HFFc6 (cell line): ENCODE measurements at places on chromosomes 2 and 18. TPM values are rescaled to one million over a fixed set of nuclear protein-coding genes. Genes with fewer than 3 reads are reported as not detected.

DNA sequence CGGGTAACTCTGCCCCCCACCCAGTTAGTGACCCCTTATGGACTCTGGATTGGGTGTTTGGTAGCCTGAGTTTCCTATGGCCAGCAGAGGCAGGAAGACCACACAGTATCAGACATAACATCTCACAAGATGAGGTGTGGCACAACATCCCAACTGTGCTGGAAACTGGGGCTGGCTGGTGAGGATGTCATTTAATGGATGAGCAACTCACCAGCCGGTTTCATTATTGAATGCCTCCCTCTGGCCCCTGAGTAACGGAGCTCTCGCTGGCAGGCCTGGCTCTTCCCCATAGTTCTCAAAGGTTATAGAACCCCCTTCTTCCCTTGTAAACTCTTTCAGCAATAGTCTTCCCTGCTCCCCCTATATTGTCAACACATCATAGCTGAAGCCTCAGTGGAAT is 195.0 kb downstream of the BCL11A start:
- no peak for DNase-seq

DNA sequence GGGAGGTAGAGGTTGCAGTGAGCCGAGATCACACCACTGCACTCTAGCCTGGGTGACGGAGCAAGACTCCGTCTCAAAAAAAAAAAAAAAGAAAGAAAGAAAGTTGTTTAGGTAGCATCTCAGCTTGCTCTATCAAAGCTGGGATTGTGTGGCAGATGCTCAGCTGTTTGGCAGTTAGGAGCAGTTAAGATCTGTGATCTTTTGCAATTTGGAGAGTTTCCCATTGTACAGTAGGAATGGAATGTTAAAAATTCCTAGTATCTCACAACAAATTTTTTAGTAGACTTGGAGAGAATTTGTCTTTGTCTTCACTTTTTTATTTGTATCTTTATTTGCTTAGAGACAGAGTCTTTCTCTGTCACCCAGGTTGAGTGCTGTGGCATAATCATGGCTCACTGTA is 122.9 kb upstream of the UNC80 start:
- DNase-seq = peak; percentile 74

- no peak for DNase-seq
Observed at GRCh38 chr2:71743995-71744675, 290.8 kb downstream of the DYSF start.

GRCh38 chr18:49456794-49457193 is 3.7 kb downstream of the DYM start:
- DNase-seq = no peak

DNA sequence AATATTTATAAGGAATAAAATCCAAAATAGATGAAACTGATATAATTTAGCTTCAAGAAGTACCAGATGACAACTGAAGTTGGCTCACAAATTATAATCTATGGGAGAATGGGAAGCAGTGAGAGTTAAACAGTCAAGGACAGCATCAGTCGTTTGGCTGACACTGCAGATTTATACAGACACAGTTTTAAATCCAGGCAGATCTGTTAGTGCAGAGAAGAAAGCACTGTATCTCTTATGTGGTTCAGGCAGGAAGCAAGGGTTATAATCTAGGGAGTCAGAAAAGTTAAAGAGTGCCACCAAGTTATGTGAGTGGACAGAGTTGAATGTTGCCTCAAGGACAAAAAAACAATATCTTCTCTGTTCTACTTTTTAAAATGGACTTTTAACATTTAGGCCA is 880.2 kb downstream of the TSN start:
- no peak for DNase-seq

- no peak for DNase-seq
Observed at GRCh38 chr2:154697418-154698252, 860 bp upstream of the KCNJ3 start.

GRCh38 chr2:190794377-190794776 is 86.2 kb upstream of the GLS start:
- DNase-seq = no peak

DNA sequence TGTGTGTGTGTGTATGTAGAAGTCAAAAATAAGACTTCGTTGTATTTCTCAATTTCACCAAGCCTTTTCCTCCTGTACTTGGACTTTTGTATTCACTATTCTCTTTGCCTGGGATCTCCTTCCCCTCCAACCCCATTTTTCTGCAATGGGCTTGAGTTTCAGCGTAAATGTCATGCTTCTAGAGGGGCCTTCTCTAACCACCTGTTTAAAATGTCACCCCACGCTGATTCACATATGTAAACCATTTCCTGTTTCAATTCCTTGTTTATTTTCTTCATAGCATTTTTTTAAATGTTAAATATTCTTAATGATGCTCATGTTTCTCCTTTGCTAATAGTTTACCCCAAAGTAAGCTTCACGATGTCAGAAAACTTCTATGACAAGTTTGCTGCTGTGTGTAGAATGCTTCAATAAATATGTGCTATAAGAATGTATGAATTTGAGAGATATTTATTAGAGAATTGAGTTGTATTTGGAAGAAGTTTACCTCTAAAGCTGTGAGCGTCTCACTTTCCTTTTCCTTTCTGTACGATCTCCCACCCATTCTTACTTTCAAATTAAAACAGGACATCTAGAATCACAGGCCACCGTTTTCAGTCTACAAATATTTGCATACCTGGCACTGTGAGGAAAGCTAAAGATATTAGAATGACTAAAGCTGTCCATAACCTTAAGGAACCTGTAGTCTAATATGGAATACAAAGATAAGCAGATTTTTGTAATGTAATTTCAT is 762.4 kb downstream of the LRRTM4 start:
- no peak for DNase-seq

DNA sequence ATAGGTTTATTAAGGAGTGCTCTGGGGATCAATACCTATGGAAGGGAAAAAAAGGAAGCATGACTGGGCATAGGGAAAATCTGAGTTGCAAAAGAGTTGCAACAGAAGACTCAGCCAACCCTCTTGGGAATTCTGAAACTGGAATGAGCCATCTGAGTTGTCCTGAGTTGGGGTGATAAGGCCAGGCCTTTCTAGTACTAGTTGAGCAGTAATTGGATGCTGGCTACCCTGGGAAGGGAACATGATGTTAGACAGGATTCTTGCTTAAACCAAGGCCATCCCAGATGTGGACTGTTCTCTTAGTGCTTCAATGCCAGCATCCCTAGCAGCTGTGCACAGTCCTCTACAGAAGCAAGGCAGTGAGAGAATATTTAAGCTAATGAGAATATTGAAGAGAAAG is 348.8 kb upstream of the GULP1 start:
- DNase-seq = no peak

GRCh38 chr18:74766251-74766650 is 168.6 kb downstream of the ZNF407 start:
- no peak for DNase-seq

GRCh38 chr2:40357667-40358066 is 94.2 kb downstream of the SLC8A1 start:
- peak; percentile 22 for DNase-seq

- DNase-seq = no peak
Observed at GRCh38 chr2:72145658-72146329, 1.9 kb downstream of the CYP26B1 start.

GRCh38 chr2:99607454-99607853 is 117.6 kb upstream of the REV1 start:
- DNase-seq = no peak

GRCh38 chr2:23120161-23120560 is 264.8 kb upstream of the KLHL29 start:
- DNase-seq = no peak

GRCh38 chr2:20485612-20486388 is 38.9 kb downstream of the RHOB start:
- DNase-seq = no peak

DNA sequence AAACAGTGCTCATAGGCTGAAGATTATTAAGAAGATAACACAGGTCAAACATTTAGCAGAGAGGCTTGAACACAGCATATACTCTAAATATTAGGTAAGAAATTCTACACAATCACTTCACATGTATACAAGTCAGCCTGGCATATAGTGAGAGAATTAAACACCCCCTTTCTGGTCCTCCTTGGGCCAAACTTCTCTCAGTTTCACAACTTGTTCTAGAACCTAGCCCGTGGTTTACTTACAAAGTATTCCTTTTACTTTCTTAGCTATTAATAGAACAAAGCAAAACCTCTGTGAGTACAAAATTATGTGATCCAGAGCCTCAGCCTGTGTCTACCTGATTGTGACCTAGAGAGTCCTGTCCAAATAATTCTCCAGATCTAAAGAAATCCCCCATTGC is 562.8 kb downstream of the TNS1 start:
- no peak for DNase-seq

- DNase-seq = no peak
Observed at GRCh38 chr2:70683455-70683854, 84.5 kb downstream of the ADD2 start.

- no peak for DNase-seq
Observed at GRCh38 chr2:39541011-39541930, 104.2 kb upstream of the MAP4K3 start.

DNA sequence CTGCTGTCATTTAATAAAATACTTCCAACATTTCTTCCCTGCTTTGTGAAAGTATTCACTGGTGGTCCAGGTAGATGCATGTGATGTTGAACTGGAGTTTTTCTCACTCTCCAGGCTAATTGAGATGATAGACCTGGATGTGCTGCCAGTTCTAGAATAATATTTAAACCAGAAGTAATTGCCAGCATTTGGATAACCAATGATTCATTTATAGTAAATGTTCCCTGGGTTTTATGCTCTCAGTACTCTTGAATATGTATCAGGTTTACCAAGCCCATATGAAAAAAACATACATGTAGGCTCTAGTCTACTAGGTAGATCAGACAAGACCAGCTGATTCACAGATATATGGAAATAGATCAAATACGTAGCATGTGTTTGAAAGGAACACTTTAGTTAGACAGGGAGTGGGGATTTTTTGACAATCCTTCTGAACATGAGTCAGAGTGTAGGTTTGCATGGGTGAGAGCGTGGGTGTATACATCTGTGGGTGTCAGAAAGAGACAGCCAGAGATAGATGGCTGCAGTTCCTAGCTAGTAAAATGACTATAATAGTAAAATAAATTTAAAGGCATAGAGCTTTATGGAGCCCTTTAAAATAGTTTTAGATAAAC is 115.1 kb downstream of the NAB1 start:
- peak; percentile 8 for DNase-seq

DNA sequence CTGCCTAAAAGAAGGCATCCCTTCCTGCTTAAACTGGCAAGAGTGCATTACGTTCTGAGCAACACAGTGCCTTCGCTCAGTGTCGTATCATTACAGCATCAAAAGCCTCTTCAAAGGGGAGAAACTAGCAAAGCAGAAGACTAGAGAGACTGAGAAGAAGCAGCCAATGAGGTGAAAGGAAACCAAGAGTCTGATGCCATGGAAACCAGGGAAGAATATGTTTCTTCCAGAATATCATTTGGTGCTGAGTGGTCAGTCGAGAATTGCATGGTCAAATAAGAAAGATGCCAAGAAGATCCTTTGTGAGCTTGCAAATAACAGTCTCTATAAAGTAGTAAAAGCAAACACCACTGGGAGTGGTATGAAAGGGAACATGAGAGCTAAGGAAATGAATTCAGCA is 312.1 kb upstream of the CHST9 start:
- no peak for DNase-seq

GRCh38 chr2:54394392-54394791 is 61.7 kb upstream of the SPTBN1 start:
- DNase-seq = no peak

DNA sequence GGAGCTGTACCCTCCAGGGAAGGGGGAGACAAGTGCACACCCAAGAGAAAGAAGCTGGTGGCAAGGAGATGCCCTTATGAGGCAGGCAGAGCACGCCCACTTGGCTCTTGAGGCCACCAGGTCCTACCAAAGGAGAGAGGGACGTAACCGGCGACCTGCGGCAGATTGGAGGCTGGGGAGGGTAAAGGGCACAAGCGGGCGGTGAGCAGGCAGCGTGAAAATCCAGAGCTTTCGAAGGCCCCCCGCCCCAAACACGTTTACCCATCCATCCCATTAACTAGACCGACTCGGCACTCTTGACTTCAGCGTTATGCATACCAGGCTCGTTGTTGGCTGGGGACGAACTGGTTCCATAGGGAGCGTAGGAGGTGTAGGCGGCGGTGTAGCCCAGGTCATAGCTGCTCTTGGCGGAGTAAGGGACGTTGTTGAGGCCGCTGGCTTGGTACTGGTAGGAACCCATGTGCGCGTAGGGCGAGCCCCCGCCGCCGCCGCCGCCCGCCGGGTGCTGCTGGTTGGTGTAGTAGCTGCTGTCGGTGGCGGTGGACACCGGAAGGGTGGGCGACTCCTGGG is 794 bp downstream of the DLX2 start:
- no peak for DNase-seq

DNA sequence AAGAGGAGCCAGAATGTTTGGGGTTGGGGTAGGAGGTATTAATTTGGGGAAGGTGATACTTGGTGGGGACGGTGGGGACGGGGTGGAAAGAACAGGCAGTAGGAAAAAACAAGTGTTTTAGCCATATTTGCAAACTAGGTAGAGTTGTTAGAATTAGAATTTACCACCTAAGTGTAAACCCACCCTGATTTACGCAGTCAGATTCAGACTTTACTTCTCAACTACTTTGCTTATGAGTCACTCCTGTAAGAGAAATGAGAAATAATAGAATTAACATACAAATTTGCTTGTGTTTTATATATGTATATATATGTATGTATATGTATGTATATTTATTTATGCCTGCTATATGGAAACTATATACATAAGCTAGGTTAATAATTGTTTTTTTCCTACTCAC is 1168.2 kb upstream of the ZEB2 start:
- DNase-seq = no peak

DNA sequence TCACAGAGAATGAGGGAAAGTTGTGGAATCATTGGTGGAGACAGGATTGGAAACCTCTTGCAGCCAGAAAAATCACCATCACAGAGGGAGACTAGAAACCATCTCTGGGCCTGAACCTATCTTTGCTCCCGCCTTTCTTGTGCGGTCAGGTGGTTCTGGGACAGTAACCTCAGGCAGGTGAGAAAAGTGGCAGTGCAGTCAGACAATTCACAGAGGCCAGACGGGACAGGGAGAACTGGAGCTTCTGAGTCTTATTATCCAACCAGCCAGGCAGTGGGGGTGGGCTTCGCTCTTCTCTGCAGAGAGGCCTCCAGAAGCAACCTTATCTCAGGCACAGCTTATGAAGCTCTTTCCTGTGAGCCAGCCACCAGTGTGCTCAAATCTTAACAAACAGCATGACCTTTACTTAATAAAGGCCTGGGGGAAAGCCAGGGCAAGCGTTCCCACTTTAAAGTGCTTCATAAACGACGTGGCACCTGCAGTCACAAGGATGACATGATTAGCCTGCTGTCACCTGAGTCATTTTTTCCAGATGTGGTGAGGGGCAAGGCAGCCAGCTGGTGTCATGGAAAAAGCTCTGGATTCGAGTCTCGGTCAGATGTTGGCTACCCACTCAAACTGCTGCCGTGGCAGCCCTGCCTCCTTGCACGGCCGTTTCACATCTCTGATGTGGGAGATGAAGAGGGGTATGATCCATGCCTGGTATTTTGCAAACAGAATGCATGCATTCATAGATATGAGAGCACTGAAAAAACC is 109.7 kb downstream of the B3GNT2 start:
- no peak for DNase-seq

GRCh38 chr2:134689315-134689714 is 29.5 kb downstream of the TMEM163 start:
- DNase-seq = no peak

Gene AQP12A
- not detected in 3 replicates for total RNA-seq

Gene IL37
- total RNA-seq = not detected in 3 replicates

Gene DPYSL5
- total RNA-seq = not detected in 3 replicates

Gene FTCDNL1
- 0.51 and 0.63 TPM in 2 replicates for total RNA-seq

Gene TUBA3E
- total RNA-seq = not detected in 3 replicates

Gene TSPYL6
- total RNA-seq = not detected in 2 replicates

Gene CCDC141
- total RNA-seq = 0.05 TPM in 1 of 3 replicates, not detected in the others

Gene CD8B
- not detected in 3 replicates for total RNA-seq

Gene TXNDC2
- not detected in 3 replicates for total RNA-seq

Gene FOXD4L1
- 0.18 to 0.19 TPM in 2 of 3 replicates, not detected in the other for total RNA-seq

Gene SKOR2
- not detected in 2 replicates for total RNA-seq

Gene CABYR
- total RNA-seq = 1.6 and 3.3 TPM in 2 replicates

Gene RABL2A
- total RNA-seq = 5.0 to 6.0 TPM (median 5.1 TPM) in 3 replicates

Gene ACVR1
- 41.4 and 43.1 TPM in 2 replicates for total RNA-seq
